Fibroblast of gingiva (primary cell): ENCODE measurements at places on chromosomes 3 and 15.

DNA sequence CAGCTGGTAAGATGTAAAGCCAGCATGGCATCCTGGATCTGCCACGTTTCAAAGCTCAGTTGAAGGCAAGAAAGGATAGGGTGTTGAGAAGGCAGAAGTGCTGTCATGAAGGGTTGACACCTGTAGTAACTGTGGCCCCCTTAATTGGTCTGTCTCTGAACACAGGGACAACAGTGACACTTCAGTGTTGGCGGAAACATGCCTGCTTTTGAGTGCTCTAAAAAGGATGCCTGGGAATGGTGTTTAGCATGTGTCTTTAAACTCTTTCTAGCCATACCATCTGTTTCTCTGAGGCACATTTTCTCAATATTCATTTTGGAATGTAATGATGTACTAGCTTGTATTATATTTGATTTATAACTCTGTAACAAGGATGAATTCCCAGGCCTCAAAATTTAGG lies 42.1 kb downstream of the PLS1 start:
- DNase-seq, result no peak

- DNase-seq, result no peak
These were observed 8.3 kb upstream of the KCNMB2 start for GRCh38 chr3:178527981-178528380.

GRCh38 chr3:8128686-8129085 lies 372.9 kb upstream of the LMCD1 start:
- DNase-seq, result no peak

GRCh38 chr3:123386477-123387040 lies 62.3 kb downstream of the ADCY5 start:
- no peak for DNase-seq

GRCh38 chr3:58628823-58629562 lies 37.6 kb downstream of the FAM3D start:
- DNase-seq, result peak; percentile 99

- peak; percentile 67 for DNase-seq
These were observed 8.0 kb downstream of the FYCO1 start for GRCh38 chr3:45987368-45988291.

GRCh38 chr3:21028412-21028811 lies 722.6 kb downstream of the ZNF385D start:
- no peak for DNase-seq

GRCh38 chr3:155233213-155233612 lies 60.3 kb downstream of the STRIT1 start:
- peak; percentile 94 for DNase-seq

DNA sequence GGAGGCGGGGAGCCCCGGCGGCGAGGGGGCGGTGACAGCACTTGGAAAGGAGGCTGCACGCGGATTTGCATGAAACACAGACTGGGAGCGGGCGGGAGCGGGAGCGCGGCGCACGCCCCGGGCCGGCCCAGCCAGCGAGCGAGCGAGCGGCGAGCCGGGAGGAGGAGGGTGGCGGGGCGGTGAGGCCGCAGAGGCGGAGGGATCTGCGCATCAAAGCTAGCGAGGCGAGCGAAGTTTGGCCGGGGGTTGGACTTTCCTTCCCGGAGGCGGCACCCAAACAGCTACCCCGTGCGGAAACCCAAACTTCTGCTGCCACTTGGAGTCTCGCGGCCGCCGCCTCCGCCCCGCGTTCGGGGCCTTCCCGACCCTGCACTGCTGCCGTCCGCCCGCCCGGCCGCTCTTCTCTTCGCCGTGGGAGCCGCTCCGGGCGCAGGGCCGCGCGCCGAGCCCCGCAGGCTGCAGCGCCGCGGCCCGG lies at the start of gene SMAD3:
Gene SMAD3, plus strand, starts transcription at position 72 of the 475 bp plus-strand sequence. CDS start 553 bp downstream, outside the sequence.
- peak; percentile 99 for DNase-seq

DNA sequence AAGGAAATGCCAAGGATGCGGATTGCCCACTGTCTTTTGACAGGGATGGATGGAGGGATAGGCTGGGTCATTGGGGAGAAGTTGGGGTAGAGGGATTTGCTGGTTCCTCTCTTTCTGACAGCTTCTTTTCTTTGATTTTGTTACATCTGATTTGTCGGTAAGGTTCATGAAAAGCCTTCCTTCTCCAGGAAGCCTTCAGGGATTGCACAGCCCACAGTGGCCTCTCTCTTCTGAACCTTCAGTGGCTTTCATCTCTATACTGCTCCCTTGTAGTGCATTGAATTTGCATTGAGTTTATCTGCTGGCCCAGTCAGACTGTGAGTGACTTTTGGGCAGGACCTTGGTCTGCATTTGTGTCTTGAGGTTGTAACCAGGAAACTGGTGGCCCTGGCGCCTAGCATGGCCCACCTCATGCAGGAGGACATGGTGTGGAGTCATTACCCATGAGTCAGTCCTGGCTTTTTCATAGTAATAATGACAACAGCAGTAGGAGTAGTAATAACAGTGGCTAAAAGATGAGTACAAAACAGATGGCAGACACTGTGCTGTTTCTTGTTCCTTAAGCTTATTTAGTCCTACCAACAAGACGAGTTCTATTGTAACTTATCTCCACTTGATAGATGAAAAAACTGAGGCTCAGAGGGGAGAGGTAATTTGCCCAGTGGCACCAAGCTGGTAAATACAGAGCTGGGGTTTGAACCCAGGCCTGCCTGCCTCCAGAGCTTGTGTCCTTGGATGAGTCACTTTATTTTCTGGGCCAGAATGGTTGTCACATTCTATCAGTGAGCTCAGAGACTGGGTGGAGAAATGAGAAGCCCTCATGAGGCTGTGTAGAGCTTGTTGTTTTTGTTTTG lies 28.4 kb downstream of the SMAD6 start:
- peak; percentile 42 for DNase-seq

GRCh38 chr3:197809356-197810020 lies 18.4 kb downstream of the LRCH3 start:
- peak; percentile 81 for DNase-seq

DNA sequence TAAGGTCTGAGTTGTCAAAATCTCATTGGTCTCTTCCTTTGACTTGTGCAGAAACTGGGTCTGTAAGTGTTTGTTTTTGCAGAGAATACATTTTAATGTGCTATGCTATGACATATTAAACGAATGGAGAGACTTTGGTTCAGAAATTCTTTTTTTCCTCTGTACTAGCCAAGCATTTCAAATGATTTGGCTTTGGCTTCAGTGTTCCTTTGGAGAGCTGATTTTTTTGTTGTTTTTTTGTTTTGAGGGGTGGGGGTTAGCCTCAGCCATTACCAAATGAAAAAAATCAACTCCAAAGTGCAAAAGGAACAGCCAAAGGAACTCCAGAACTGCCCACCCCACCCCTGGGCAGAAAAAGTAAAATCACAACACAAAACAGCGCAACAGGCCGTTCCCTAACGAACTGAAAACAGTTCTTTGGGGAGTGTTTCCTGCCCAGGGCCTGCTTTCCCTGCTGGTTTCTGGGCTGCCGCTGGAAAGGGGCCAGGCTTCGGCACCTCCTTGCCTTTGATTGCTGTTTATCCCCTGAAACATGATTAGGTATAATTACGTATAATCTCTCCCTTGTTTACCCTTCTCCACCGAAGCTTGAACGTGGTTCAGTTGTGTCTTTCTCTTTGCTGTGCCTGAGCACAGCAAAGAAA lies 57.6 kb upstream of the NEO1 start:
- no peak for DNase-seq

GRCh38 chr3:23885210-23885609 lies 31.6 kb downstream of the NKIRAS1 start:
- DNase-seq, result no peak

DNA sequence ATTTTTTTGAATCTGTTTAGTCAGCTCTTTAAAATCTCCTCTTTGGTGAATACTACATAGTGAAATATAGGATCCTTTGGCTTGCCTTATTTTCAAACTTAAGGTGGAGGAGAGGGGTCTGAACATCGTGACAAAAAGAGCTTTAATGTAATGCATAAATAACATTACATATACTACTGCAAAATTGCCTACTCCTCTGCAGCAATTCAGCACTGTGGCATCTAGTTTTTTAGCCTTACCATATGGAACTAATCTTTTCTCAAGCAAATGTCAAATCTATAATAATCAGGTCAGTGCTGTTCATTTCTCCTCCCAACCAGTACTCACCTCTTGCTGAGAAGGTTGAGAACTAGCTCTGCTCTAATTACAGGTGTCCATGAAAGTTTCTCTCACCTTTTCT lies 394.0 kb upstream of the CDIN1 start:
- peak; percentile 26 for DNase-seq

DNA sequence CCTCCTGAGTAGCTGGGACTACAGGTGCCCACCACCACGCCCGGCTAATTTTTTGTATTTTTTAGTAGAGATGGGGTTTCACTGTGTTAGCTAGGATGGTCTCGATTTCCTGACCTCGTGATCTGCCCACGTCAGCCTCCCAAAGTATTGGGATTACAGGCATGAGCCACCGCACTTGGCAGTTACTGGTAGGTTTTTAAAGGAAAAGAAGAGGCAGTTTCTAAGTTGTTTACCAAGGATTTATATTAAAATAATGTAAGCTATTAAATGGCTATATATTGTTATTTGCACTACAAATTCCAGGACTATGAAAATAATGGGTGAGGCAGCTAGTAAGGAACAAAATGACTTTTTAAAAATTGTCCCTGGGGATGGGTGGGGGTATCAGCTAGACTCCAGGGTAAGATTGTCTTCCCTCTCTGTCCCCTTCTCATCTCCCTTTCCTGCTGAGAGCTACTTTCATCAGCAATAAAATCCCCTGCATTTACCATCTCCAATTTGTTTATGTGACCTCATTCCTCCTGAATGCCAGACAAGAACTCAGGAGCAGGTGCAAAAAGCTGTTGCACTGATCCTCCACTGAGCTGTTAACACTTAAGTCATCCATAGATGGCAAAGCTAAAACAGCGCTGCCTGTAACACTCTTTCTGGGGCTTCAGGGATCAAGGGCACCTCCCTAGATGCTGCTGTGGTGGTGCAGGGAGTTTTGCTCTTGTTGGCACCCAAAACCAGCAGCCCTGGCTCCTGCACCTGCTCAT lies 165.2 kb downstream of the ZPLD1 start:
- no peak for DNase-seq

DNA sequence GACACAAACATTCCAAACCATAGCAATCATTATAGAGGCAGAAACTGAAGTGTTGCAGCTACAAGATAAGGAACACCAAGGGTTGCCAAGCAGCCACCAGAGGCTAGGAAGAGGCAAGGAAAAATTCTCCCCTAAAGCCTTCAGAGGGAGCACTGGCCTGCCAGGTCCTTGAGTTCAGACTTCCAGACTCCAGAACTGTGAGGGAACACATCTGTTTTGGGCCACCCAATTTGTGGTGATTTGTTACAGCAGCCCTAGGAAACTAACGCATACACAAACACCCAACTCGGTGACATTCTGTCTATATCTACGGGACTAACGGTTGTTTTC lies 54.6 kb downstream of the MB21D2 start:
- no peak for DNase-seq

- DNase-seq, result no peak
These were observed 33.6 kb upstream of the SEC22A start for GRCh38 chr3:123168122-123168521.

- DNase-seq, result no peak
These were observed 49.5 kb downstream of the CCDC12 start for GRCh38 chr3:46926871-46927717.

- DNase-seq, result no peak
These were observed 110.4 kb downstream of the C3orf70 start for GRCh38 chr3:185042312-185043050.

DNA sequence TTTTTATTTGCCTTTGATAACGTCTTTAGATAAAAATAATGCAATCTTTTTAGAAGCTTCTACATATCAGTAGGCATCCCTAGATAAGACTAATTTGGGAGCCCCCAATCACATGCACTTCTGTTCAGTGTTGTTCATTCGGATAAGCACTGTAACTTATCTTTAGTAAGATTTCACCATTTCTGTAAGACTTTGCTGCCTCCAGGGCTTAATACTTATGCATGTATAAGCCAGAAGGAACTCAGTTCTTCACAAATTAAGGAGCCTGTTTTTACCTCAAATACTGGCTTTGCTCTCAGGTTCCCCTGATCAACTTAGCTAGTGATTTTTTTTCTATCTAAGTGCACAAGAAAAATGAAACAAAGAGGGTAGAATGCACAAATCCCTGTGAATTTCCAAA lies 20.3 kb downstream of the DOCK3 start:
- DNase-seq, result no peak

DNA sequence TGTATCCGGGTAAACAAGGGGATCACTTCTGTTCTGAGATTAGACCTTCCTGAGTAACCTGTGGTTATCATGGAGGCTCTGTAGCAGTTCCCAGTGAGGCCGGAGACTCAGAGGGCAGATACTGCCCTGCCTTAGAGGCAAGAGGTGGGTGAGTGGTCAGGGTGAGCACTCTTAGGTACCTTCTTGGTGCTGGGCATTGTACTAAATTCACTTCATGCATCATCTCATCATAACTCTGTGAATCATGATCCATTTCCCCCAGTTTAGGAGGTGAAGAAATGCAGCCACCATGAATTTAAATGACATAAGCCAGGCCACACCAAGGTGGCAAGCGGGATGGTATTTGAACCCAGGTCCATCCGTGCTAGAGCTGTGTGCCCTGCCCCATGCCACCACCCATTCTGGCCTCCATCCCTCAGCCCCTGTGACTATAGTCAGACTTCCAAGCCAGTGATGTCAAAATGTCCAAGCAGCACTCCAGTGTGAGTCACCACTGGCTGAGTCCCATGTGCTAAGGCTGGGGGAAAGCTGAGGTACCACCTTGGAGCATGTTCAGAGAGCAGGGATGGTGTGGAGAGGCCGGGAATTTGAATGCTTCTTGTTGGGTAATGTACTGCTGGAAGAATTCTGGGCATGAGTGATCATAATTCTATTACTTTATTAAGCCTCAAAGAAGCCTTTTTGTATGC lies 88.8 kb downstream of the EPHB1 start:
- DNase-seq, result no peak

- DNase-seq, result no peak
These were observed 54.9 kb downstream of the ANP32A start for GRCh38 chr15:68765602-68766368.

DNA sequence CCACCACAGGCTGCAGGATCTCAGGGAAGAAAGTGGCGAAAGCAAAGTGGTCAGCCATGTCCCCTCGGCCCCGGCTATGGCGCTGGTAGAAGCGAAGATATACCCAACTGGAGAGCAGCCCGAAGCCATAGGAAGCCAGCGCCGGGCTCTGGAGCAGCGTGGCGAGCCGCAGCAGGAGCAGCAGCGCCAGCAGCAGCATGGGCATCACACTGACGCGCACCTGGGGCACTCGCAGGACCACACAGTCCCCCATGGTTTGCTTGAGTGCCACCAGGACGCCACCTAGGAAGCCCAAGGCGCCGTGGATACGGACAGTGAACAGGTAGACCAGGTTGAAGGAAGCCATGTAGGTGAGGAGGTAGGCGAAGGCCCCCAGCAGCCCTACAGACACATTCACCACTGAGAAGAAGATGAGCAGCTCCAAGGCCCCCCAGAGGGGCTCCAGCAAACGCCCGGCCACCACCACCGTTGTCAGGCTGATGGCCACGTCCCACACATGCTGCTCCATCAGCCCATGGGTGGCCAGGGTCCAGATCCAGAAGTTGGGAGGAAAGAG lies 888 bp downstream of the TMEM115 start:
- no peak for DNase-seq

- DNase-seq, result no peak
These were observed 39.8 kb downstream of the CLK3 start for GRCh38 chr15:74655424-74655823.
